WERI-Rb-1 (cell line): ENCODE measurements at places on chromosomes 13 and 19.

DNA sequence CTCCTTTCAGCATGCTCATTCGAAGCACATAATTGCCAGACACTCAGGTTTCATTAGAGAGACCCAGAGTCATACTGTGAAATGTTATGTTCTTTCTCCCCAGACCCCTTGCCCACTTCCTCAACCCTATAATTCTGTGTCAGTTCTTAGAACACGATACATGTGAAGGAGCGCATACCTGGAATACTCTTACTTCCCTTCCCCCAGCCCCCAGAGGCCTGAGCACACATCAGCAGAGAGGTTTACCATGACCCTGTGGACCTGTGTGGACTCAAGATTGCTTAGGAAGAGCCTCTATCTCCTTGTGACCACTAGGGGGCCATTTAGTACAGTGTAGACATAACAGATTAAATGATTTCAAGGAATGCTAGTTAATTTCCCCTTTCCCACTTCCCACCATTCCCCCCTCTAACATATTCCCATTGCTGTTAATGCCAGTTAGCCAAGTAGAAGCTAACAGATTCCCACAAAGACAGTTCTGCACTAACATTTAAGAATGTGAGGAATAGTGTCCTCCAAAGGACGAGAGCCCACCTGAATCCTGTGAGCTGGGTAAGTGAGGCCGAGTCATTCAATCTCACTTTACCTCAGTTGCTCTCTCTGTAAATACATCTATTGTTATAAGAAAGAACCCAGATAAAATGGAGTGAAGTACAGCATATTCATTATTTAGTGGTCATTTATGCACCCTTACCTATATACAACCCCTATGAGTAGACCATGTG is 154.2 kb upstream of the MAB21L1 start:
- peak; percentile 60 for DNase-seq

DNA sequence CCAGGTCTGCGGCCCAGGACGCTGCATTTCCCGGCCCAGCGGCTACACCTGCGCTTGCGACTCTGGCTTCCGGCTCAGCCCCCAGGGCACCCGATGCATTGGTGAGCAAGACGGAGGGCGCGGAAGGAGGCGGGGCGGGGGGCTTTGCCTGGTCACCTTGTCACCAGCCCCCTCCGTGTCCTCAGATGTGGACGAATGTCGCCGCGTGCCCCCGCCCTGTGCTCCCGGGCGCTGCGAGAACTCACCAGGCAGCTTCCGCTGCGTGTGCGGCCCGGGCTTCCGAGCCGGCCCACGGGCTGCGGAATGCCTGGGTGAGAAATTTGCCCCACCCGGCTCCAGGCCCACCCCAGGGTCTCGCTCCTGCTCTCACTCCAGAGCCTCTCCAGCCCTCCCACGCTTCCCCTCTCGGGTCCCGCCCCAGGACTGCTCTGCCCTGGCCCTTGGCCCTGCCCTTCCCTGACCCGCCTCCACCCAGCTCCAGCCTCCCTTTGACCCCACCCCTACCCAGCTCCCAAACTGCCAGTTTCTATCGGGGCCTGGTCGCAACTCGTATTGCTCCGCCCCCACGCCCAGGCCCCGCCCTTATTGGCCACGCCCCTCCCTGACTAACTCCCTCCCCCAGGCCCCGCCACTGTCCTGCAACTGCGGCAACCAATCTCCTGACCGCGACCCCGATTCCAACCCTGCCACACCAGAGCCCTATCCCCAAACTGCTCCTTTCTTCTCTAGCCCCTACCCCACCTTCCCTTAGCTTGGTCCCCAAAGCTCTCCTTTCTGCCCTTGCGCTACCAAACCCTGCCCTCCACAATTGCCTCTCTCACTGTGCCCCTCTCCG is 8.6 kb downstream of the LTBP4 start:
- no peak for DNase-seq

DNA sequence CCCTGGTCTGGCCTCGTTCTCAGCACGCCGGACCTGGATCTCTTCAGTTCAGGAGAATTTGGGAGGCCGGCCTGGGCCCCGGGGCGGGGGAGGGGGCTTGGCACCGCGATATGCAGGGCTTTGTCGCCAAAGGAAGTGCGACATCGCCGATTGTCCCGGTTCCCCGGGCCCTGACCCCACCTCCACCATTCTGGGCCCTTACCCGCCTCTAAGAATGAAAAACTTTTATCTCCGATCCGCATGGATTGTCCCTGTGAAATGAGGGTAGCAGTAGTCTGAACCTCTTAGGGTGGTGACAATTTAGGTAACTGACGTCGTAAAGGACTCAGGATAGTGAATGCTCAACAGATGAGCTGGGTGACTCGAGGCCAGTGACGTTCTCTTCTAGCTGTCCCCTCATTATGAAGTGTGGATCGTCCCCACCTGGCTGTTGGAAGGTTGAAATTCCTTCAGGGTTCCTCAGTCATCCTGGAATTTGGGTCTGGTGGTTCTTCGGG is 650 bp downstream of the DDA1 start:
- no peak for DNase-seq

GRCh38 chr13:91270031-91270430 is 77.5 kb upstream of the MIR17HG start:
- DNase-seq: no peak

GRCh38 chr19:51565583-51565982 is 5.5 kb upstream of the ZNF175 start:
- DNase-seq: no peak

- no peak for DNase-seq
Measured at GRCh38 chr13:51605698-51606097, 21.4 kb downstream of the WDFY2 start.

- DNase-seq: no peak
Measured at GRCh38 chr19:55437410-55437809, 5.7 kb downstream of the SHISA7 start.

- peak; percentile 93 for DNase-seq
Measured at GRCh38 chr19:55088543-55089341, 13.1 kb downstream of the EPS8L1 start.

DNA sequence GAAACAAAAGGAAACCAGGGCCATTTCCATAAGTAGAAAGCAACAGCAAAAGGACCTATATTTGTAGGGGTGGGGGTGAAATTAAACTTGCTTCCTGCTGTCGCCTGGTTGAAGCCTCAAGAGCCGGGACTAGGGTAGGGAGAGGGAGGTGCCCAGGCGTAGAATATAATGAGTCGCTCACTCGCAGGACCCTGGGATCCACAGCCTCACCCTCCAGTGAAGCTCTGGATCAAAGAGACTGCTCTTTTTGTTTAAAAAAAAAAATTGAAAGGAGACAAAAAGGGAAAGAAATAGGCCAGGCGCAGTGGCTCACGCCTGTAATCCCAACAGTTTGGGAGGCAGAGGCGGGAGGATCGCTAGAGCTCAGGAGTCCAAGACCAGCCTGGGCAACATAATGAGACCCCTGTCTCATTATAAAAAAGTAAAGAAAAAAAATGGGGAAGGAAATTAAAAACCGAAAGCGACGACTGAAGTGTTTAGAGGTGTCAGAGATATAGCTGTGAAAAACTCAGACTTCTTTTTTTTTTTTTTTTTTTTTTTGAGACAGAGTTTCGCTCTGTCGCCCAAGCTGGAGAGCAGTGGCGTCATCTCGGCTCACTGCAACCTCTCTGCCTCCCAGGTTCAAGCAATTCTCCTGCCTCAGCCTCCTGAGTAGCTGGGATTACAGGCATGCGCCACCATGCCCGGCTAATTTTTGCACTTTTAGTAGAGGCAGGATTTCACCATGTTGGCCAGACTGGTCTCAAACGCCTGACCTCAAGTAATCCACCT is 10.9 kb upstream of the ADGRE5 start:
- no peak for DNase-seq

GRCh38 chr13:93345770-93346169 is 119.2 kb downstream of the GPC6 start:
- no peak for DNase-seq

DNA sequence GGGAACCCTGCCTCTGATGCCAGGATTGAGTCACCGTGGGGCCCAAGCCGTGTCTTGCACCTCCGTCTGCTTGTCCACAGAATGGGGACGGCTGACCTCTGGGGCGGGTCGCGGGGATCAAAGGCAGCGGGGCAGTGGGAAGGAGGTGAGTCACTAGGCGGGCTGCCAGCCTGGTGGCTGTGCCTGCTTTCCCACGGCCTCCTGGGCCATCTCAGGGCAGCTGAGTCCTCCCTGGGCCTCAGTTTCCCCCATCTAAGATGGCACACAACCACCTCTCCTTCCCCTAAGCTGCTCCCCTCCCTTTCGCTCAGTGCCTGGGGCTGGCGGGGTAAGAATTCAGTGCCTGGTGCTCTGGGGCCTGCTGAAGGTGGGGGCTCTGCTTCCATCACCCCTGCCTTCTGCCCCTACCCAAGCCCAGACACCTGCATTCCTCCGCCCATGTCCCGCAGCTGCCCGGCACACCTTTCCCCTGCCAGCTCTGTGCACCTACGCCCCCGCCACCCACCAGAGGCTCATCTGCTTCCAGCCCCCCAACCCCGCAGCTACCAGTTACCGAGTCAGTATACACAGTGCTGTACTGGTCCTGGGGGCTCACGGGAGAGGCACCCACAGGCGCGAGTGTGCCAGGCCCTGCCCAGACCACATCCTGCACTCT is 3.5 kb downstream of the MKNK2 start:
- DNase-seq: no peak

DNA sequence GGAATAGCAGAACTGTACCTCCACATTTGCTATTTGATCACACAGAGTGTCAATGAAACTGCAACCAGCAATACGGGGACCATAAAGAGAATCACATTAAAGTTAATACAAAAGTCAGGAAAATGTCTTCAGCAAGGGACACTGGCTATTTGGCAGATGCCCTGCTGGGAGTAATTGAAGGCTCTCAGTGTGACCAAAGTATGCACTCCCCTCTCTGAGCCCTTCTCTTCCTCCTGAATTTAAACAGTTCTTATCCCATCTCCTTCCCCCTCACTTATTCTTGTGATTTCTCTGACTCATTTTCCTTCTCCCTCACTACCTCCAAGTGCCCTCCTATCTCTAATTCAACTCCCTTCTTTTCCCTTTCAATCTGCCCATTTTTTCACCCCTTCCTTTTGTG is 117.7 kb downstream of the ENOX1 start:
- no peak for DNase-seq

DNA sequence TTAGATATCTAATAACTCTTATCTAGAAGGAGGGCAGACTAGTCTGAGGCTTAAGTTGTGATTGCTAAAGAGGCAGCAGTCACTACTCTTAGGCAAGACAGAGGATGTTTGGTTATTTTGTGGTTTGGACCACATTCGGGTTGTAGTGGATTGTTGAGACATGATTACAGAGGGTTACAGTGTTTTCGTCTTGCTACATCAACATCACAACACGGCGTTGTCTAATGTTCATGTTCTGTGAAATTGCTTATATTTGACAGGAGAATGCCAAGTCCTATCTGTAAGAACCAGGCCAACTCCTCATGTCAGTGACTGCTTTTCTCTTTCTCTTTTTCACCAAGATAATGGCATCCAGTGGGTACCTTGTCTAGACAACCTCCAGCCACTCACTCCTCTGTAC is 16.8 kb upstream of the TM9SF2 start:
- DNase-seq: no peak

GRCh38 chr13:36883824-36884223 is 36.2 kb downstream of the SMAD9 start:
- DNase-seq: no peak

DNA sequence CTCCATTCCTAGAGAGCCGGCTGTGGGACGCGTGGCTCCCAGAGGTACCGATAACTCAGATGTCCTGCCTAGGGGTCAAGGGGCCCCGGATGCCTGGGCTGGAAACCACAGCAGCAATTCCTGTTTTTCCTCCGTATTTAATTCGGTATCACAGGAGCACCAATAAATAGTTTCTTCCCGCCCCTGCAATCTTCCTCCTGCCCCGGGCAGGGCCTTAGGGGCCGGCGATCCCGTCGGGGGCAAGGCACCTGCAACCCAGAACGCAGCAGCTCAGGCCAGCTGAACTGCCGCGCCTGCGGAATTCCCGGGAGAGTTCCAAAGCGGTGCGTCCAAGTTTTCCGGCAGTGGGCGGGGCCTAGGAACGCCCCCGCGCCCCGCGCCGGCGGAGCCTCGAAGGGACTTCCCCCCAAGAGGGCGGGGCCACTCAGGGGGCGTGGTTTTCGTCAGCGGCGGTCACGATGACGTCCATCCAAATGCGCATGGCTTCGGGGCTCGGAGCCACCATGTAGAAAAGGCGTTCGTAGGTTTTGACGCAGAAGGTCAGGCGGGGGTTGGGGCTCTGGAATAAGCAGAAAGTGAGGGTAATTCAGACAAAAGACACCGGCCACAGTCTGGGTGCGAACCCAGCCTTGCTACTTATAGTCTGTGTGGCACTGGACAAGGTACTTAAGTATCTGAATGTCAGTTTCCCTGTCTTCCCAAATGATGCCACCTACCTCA is 9.7 kb upstream of the LYPD3 start:
- DNase-seq: no peak

- peak; percentile 9 for DNase-seq
Measured at GRCh38 chr13:50386541-50387050, 371.4 kb downstream of the KCNRG start.

GRCh38 chr19:38740257-38740592 is 4.0 kb downstream of the CAPN12 start:
- no peak for DNase-seq

GRCh38 chr19:43329989-43330388 is 23.5 kb upstream of the CD177 start:
- DNase-seq: no peak

DNA sequence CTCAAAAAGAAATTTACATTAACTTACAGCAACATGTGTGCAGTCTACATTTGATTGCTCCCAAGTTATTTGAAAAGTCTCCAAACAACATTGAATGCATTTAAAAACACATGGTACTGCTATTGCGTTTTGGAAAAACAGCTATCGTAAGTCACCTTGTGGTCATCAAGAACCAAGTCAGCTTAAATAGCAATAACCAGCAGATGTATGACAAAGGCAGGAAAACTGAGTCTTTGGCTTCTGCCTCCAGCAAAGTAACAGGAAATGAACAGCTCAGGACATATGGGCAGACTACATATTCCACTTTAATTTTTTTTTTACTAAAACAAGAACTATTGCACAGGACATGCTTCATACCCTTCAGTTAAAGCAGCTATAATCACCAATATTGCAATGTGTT is 580.6 kb upstream of the SPRY2 start:
- no peak for DNase-seq

DNA sequence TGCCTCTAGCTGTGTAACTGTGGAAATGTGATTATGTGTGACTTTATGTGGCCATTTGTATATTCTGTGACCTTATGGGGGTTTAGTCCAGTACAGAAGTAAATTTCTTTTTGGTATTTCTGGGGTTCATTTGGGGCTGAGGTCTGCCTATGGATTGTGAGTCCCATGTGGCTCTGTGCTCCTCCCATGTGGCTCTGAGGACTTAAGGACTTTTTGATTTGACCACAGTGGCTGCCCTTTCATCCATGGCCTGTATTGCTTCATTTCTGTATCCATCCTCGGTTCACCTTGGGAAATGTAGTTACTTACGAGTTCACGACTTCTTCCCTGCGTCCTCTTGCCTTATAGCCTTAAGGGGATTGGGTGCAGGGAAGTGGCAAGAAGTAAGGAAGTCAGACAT is 1.0 kb downstream of the ZNF420 start:
- DNase-seq: no peak

- no peak for DNase-seq
Measured at GRCh38 chr19:4500841-4501591, 17.3 kb downstream of the PLIN4 start.

- no peak for DNase-seq
Measured at GRCh38 chr13:82766732-82767321, 1115.4 kb downstream of the SLITRK1 start.
